Choroid plexus epithelial cell (primary cell): ENCODE measurements at places on chromosomes 1 and 21.

DNA sequence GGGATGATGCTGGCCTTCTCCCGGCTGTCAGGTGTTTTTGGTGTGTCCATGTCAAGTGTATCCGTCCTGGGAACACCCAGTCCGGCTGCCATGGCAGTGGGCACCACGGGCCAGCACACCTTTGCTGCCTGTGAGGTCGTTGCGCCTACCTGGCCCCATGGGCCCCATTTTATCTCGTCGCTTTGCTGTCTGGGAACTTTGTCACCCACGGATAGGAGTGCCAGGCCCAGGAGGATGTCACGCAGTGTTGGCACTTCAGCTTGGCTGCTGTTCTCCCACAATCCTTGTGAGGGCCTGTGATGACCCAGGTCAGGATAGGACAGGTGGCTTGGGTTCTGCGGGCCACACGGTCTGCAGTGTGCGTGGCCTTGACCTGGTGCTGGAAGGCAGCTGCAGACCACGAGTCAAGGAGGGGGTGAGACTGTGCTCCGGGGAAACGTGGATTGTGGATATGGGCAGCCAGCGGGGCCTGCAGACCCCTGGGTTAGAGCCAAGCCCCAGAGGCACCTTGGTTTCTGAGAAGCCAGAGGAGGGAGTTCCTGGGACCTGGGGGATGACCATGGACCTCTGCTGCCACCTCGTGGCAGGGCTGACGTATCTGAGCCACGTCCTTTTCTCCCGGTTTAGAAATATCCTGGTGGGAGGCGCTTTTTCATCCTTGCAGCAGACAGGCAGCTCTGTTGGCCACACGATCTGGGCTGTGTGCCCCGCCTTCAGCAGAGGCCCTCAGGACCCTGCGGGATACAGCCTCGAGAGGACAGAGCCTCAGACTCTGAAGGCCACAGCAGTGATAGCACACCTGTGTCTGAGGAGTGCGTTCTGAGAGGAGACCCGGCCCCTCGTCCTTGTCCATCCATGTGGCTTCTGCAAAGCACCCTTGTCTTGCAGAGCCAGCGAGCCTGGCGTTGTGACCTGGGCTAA is 161.1 kb upstream of the COL6A1 start:
- peak; percentile 96 for DNase-seq

- DNase-seq: peak; percentile 89
These were observed 536.6 kb upstream of the NR5A2 start for GRCh38 chr1:199490769-199491527.

DNA sequence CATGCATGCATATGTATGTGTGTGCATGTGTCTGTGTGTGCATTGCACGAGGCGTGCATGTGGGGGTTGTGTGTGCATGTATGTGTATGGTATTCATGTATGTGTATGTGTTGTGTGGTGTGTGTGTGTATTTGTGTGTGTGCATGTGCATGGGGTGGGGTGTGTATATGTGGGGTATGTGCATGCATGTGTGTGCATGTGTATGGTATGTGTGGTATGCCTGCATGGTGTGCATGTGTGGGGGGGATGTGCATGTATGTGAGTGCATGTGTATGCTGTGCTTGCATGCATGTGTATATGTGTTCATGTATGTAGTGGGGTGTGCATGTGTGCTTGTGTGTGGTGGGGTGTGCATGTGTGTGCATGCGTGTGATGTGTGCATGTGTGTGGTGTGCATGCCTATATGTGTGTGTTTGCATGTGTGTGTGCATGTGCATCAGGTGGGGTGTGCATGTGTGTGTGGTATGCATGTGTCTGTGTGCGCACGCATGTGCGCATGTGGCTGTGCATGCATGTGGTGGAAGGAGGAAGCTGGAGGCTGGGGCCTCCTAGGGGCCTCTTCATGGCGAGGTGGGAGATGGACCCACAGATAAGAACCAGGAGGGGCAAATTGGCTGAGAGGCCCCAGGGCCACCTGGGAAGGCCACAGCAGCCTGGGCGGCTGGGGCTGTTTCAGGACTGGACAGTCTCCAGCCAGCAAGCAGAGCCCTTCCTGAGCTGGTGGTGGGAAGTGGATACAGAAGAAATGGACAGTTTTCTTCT is 35.9 kb upstream of the ARF1 start:
- DNase-seq: no peak

DNA sequence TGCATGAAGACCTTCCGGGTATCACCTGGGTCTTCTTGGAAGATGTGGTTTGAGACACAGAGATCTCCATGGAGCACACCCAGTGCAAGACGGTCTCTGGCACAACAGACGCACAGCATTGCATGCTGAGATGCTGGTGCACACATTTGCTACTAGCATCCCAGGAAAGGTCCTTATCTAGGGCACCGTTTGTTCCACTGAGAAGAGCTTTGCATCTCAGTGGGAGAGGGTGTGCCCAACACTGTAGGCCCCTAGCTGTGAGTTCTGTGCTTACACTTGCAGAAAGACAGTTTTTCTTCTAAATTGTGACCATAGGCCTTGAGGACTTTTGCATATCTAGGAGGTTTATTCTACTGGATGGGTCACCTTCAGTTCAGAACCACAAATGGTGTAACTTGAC is 554.1 kb downstream of the MATN1 start:
- no peak for DNase-seq

GRCh38 chr1:230349020-230349393 is 77.1 kb downstream of the PGBD5 start:
- no peak for DNase-seq

DNA sequence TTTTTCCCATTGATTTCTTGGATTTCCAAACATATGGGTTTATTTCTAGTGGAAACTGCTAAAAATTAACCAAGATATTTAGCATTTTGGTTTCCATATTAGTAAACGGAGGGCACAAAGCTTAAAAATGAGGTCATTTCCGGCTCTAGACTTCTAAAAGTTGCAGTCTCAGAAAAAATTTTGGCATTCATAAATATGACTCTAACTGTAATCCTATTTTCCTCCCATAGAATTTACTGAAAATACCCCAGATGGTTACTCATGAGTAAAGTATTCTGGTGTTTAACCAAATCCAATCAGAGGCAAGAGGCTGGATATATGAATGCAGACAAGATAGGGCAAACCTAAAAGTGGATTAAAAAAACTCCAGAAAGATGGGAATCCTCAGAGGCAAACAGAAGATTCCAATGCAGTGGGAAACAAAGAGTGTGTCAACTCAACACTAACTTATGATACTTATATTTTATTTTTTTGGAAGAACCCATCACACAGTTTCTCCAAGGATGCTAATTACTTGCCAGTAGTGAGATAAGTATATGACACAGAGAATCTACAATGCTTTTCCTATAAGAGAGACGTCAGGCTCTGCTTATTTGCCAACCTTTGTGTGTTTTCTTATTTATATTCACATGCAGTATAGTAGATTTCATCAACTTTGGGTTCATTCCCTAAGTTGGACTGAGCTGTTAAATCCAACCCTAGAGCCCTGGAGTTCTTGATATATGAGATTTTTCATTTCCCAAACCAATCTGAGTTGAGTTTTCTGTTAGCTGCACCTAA is 90.1 kb upstream of the BCL10 start:
- DNase-seq: peak; percentile 87

DNA sequence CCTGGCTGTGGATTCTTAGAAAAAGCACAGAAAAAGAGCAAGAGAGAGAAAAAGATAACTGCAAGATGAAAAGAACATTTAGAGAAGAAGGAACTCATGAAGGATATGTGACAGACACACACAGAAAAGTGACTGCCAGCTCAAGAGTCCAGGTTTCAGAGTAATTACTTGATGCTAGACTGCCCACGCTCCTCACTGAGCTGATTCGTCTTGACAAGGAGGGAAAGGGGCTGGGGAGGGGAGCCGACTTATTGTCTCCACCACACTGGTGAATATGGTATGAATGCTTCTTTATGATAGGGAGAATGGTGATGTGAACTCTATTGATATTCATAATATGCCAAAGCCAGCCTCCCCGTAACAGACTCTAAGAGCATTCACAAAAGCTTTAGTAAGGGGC is 140.4 kb downstream of the BRINP2 start:
- no peak for DNase-seq

DNA sequence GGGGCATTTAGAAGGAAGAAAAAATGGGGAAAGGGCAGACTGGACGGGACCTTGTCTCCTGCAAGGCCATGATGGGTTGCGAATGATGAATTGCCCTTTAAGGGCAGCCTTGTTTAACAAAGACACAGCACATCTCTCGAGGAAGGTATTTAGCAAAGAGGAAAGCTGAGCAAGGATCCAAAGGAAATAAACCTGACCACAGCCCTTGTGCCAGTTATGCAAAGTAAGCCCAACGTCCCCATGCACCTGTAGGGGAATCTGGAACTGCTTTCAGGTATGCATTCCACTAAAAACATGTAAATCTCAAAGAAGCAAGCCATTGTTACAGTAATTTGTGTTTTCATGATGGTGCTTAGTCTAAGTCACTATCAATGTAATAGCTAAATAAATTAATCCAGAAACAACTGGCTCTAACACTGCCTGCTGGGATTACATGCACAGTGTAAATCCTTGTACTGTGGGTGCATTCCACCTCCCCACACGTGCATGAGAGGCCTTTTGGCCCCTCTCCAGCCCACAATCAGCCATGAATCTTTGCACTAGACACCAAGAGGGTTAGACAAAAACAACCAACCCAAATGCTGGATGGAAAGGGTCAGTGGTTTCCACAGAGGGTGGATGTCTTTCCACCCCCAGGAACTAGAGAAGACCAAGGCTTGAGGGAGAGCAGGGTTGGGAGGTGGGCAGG is 228.8 kb upstream of the KAZN start:
- DNase-seq: no peak
